Neuronal stem cell (in vitro differentiated cells): ENCODE measurements at places on chromosomes 16 and 17.

DNA sequence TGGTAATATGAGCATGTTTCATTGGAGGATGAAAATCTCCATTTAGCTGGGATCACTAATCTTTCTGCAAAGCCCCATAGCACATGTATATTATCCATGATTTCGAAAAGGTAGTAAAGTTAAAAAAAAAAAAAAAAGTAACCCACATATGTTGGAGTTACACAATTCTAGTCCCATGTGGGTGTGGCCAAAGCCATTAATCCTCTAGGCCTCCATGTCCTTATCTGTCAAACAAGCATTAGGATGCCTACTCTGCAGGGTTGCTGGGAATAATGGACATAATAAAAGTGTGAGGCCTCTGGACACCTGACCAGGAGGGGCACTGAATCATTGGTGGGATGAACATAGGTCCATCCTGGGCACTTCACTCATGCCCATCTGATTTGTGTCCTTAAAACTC, 29.2 kb upstream of the VAT1L start:
- H3K27ac ChIP-seq, result no peak overlapping the region
- H3K27me3 ChIP-seq, result no peaks in the 10 kb centered on the region
- H3K4me3 ChIP-seq, result no peak overlapping the region
- no peaks in the 10 kb centered on the region for H3K36me3 ChIP-seq
- no peaks in the 10 kb centered on the region for H3K4me1 ChIP-seq
- no peak for DNase-seq

DNA sequence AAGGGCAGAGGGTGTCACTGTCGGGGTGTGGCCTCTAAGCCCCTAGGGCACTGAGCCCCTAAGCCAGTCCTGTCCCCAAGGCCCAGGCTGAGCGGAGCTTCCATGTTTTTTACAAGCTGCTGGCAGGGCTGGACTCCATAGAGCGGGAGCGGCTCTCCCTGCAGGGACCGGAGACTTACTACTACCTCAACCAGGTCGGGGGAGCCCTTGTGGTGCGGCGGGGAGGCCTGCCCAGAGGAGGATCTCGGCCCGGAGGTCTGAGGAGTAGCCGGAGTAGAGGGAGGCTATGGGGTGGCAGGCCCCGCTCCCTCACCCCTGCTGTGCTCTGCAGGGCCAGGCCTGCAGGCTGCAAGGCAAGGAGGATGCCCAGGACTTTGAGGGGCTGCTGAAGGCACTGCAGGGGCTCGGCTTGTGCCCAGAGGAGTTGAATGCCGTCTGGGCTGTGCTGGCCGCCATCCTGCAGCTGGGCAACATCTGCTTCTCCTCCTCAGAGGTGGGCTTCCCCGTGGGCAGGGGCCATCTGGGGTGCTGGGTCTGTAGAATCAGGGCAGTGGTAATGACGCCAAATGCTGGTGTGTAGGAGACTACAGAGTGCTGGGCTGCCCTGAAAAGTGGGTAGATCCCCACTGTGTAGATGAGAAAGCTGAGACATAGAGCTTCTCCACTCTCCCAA, 4.9 kb downstream of the MYO15B start:
- DNase-seq, result no peak
- H3K36me3 ChIP-seq, result no peaks in the 10 kb centered on the region
- no peaks in the 10 kb centered on the region for H3K27me3 ChIP-seq
- H3K4me1 ChIP-seq, result peaks cover 4% of the 10 kb centered on the region

DNA sequence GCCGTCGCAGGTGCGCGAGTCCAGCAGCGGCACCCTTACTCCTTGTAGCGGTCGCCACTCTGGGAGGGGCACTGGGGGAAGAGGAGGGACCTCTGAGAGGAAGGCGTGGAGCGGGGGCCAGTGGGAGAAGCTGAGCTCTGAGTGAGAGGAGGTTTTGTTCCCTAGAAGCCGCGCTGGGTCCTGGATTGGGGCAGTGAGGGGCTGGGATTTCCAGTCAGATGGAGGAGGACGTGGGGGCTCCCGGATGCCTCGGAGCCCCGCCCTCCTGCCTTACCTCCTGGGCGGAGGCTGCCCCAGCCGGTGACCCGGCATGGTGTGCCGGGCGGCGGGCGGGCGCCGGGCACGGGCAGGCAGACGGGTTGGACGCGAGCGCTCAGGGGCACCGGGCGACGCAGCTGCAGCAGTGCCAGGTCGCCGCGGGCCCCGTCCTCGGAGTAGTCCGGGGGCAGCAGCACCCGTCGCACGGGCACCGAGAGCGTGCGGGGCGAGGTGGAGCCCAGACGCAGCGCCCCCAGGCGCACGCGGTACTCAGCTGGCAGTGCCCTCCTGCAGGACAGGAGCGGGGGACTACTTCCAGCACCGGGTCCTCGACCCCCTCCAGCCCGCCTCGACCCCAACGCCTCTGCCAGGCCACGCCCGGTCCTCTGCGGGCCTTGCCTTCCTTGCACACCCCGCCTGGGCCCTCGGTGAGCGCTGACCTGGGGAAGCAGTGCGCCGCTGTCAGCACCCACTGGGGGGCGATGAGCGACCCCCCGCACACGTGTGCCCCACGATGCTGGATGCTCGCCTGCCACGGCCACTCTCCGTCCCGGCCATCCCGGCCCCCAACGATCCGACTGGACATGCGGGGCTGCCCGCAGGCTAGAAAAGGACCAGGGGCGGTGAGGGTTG, 2.0 kb downstream of the PRSS33 start:
- H3K27ac ChIP-seq, result no peak overlapping the region
- H3K4me3 ChIP-seq, result no peak overlapping the region

- H3K27ac ChIP-seq, result no peak overlapping the region
- no peak for DNase-seq
- H3K4me1 ChIP-seq, result peaks cover 21% of the 10 kb centered on the region
Measured at GRCh38 chr16:83994087-83994486, 26.0 kb downstream of the NECAB2 start.

GRCh38 chr17:4903051-4903818, at the start of gene CHRNE:
CHRNE (minus strand) TSS chr17:4903098; CDS start chr17:4903063, 35 bp downstream.
- peak; percentile 72 for DNase-seq
- H3K27me3 ChIP-seq, result no peaks in the 10 kb centered on the region
- no peak within 1 kb of the TSS for H3K27ac ChIP-seq
- peaks cover 2% of the 10 kb centered on the region for H3K4me1 ChIP-seq
- peaks cover 18% of the 10 kb centered on the region for H3K36me3 ChIP-seq

DNA sequence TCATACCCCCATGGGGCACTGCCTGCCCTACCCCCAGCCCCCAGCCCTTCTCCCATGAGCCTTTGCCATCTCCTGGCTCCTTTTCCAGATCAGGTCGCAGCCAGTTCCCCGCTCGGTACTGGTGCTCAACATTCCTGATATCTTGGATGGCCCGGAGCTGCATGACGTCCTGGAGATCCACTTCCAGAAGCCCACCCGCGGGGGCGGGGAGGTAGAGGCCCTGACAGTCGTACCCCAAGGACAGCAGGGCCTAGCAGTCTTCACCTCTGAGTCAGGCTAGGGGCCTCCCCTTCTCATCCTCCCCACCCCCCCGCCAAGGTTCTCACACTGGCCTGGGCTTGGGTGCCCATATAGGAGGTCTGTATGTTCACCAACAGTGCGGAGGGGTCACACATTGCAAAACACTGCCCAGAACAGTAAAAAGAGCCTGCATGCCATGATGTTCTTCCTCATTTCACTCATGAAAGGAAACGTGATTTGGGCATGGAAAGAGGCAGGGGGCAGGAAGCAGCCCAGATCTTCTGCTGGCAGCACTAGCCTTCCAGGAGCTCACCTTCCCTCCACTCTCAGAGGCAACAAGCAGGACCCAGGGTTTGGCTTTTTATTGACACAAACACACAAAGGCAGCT, 7.5 kb downstream of the IFI35 start:
- no peak for DNase-seq
- peaks cover 35% of the 10 kb centered on the region for H3K4me1 ChIP-seq
- H3K27me3 ChIP-seq, result no peaks in the 10 kb centered on the region

- no peak for DNase-seq
- peaks cover 1% of the 10 kb centered on the region for H3K4me1 ChIP-seq
- H3K36me3 ChIP-seq, result no peaks in the 10 kb centered on the region
Measured at GRCh38 chr16:72430121-72430520, 258.2 kb upstream of the PMFBP1 start.

DNA sequence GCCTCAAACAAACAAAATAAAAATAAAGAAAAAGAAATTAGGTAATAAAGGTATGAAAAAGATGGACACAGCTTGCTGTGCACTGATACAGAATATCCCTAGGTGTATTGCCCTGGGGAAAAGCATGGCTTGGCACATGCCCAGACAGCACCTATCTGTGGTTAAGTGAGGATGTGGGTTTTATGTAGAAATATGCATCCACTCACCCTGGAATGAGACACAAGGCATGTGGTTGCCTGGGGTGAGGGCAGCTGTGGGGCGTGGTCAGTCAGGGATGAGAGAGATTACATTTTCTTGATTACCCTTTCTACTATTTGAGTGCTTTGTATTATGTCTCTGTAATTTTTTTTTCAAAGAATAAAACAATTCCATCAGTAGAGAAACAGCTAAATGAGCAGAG, 6.9 kb downstream of the PLLP start:
- H3K36me3 ChIP-seq, result no peaks in the 10 kb centered on the region
- H3K27ac ChIP-seq, result no peak overlapping the region
- peaks cover 17% of the 10 kb centered on the region for H3K27me3 ChIP-seq
- DNase-seq, result no peak

- H3K4me3 ChIP-seq, result peak overlapping the region; percentile 34
- peak; percentile 44 for DNase-seq
- H3K4me1 ChIP-seq, result peaks cover 18% of the 10 kb centered on the region
- H3K27me3 ChIP-seq, result no peaks in the 10 kb centered on the region
Measured at GRCh38 chr17:9115214-9116191, 94.2 kb downstream of the NTN1 start.

DNA sequence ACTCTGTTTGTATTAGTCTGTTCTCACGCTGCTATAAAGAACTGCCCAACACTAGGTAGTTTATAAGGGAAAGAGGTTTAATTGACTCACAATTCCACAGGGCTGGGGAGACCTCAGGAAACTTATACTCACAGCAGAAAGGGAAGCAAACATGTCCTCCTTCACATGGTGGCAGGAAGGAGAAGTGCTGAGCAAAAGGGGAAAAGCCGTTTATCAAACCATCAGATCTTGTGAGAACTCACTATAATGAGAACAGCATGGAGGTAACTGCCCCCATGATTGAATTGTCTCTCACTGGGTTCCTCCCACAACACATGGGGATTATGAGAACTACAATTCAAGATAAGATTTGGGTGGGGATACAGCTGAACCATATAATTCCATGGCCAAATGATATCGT, 30.9 kb downstream of the ABCC1 start:
- H3K27ac ChIP-seq, result no peak overlapping the region
- H3K36me3 ChIP-seq, result no peaks in the 10 kb centered on the region
- no peaks in the 10 kb centered on the region for H3K27me3 ChIP-seq
- no peak for DNase-seq
- no peak overlapping the region for H3K4me3 ChIP-seq

DNA sequence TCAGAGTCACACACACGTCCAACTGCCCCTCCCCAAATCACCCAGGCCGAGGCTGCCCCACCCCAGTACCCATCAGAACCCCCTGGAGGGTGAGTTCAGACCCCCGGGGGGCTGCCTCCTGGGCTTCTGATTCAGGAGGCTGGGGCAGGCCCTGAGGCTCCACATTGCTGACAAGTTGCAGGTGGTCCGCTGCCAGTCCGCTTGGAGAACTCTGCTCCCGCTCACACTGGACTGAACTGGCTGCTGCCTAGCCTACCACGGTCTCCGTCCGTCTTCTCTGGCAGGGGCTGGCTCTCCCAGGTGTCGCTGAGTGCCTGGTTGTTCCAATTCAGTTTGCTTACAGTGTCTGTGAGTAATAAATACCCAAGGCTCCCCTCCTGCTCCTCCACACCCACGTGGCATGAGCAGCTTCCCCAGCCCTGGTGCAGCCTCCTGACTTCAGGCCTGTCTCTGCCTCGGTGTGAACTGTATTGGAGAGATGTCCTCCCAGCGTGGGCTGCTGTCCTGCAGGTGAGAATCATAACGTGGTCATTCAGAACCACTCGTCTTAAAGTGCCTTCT, 163.4 kb downstream of the LAT start:
- no peaks in the 10 kb centered on the region for H3K27me3 ChIP-seq
- DNase-seq, result no peak
- H3K27ac ChIP-seq, result no peak overlapping the region
- H3K36me3 ChIP-seq, result no peaks in the 10 kb centered on the region
- no peaks in the 10 kb centered on the region for H3K4me1 ChIP-seq

DNA sequence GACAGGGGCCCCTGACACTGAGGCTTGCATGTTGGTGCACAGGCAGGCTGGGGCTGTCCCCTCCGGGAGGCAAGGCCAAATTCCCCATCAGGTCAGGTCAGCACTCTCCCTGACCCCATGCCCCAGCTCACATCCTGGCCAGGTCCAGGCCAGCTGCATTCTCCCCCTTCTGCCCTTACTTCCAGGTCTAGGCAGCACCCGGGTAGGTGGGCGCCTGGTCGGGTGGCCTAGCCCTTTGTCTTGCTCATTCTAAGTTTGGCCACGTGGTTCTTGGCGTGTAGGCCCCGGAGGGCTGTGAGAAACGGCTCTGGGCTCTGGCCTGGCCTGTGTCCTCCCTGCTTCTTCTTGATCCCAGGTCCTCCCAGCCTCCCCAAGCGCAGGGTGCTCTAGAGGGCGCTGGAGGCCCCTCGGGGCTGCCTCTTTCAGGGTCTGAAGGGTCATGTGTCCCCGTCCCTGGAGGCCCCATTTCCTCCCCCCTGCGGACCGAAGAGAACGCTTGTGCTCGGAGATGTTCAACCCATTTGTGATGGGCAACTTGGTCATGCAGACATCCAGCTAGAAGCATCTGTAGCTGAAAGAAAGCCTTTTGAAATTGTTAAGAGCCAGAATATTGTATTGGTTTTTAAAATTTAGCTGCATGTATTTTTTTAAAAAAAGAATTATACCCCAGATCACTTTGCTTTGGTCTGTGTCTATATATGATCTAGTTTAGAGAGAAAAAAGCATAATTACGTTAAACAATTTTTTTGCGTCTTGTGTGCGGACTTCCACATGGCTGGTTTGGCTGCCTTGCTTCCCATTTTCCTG, 6.7 kb downstream of the BAHCC1 start:
- no peak for DNase-seq
- H3K4me3 ChIP-seq, result no peak overlapping the region
- H3K36me3 ChIP-seq, result peaks cover 4% of the 10 kb centered on the region
- no peaks in the 10 kb centered on the region for H3K27me3 ChIP-seq
- H3K27ac ChIP-seq, result no peak overlapping the region
- H3K4me1 ChIP-seq, result peaks cover 39% of the 10 kb centered on the region
